T-cell (primary cell): ENCODE measurements at places on chromosomes 12 and 14.

DNA sequence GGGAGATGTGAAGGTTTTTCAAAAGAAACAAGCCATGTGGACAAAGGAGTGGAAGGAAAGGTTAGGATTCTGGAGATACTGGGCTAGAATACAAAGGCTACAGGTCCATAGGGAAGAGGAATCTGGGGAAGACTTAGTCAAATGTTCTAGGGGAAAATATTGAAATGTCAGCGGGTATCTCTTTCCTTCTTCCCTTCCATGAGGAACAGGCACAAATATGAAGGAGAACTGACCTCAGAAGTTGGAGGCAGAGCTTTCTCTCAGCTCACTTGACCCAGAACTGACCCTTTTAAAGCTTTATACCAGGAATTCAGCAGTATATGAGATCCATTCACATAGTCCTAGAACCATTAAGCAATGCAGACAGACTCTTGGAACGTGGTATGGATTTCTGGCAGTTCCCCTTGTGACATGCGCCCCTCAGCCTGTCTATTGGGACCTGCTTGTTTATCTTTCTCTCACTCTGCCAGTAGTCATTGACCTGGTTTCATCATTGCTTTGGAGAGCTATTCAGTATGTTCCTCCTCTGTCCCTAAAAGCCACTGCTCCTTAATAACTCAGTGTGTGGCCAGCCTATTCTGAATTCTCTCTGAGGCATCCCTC is 43.0 kb upstream of the GSG1 start:
- no peaks in the 10 kb centered on the region for H3K36me3 ChIP-seq
- no peaks in the 10 kb centered on the region for H3K27me3 ChIP-seq
- peaks cover 15% of the 10 kb centered on the region for H3K4me1 ChIP-seq
- no peak overlapping the region for H3K4me3 ChIP-seq
- no peak overlapping the region for H3K27ac ChIP-seq
- no peak for DNase-seq

DNA sequence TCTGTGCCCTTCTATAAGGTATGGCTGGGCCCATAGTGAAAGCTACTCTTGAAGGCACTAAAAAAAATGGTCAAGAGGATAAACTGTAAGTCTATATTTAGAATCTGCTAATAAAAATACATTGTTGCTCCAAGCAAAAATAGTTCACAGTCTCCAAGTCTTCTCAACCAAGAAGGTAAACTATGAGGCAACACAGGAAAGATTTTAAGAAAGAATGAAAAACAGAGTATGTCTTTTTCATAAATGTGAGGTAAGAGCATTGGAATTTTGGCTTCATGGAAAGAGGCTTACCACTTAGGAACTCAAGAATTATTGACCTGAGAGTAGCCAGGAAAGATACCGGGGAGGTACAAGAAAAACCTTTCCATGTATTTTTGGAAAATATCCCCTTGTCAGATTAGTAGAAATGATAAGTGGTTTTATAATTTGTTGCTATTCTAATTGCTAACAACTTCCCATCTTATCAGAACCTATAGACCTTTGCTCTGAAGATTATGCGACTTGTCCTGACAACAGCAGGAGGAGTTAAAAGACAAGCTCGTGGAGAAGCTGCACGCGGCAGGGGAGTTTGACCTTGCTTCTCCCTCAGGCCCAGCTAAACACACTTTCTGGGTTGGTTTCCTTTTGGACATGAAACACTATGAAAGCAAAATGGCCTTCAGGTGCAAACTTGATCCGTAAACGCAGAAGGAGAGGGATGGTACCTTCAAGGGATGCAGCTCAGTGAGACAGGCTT is 238.1 kb downstream of the FOXN3 start:
- no peak overlapping the region for H3K27ac ChIP-seq
- peaks cover 23% of the 10 kb centered on the region for H3K36me3 ChIP-seq
- H3K27me3 ChIP-seq: no peaks in the 10 kb centered on the region
- peaks cover 6% of the 10 kb centered on the region for H3K4me1 ChIP-seq

DNA sequence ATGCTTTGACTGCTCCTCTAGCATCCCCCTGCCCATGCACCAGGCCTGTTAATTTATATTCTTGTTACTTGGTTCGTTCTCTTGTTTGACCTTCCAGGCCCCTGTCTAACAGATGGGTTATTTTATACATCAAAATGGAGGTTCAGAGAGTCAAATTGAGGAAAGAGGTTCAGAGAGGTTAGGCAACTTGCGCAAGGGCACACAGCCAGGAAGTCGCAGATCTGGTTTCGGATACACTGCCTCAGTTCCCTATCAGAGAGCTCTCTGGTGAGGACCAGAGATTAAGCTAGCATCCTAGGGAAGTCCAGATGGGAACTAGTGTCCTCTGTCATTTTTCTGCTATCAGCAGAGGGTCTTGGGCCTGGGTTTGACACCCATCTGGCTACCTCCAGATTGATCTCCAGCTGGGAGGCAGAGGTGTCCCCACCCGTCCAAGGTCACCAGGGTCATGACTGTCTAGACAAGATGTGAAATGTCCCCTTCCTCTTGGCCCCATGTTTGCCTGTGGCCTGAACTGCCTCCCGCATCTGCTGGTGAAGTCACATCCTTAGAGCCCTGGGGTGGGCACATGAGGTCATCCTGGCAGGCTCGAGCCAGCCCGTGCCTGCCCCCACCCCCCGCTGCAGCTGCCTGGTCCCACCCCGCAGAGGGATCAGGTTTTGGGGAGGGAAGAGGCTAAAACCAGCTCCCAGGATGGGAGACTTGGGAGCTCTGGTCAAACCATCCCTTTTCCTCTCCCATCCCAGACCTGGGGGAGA is 84.3 kb upstream of the NCOR2 start:
- no peak overlapping the region for H3K4me3 ChIP-seq
- no peaks in the 10 kb centered on the region for H3K36me3 ChIP-seq
- DNase-seq: no peak
- H3K27ac ChIP-seq: no peak overlapping the region

GRCh38 chr12:113981876-113982275 is 15.8 kb upstream of the RBM19 start:
- H3K36me3 ChIP-seq: no peaks in the 10 kb centered on the region
- no peak overlapping the region for H3K4me3 ChIP-seq
- peaks cover 37% of the 10 kb centered on the region for H3K27me3 ChIP-seq
- H3K4me1 ChIP-seq: no peaks in the 10 kb centered on the region
- no peak for DNase-seq
- H3K27ac ChIP-seq: no peak overlapping the region

DNA sequence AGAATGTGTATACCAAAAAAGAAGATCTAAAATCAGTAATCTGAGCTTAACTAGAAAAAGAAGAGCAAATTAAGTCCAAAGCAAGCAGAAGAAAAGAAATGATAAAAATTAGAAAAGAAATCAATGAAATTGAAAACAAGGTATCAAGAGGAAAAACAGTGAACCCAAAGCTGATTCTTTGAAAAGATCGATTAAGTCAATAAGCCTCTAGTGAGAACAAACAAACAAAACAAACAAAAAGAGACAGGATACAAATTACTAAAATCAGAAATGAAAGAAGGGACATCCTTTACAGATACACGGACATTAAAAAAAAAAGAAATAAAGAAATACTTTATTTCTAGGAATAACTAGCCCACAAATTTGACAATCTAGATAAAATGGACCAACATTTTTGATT is 12.9 kb upstream of the GALNT8 start:
- no peak overlapping the region for H3K27ac ChIP-seq
- no peaks in the 10 kb centered on the region for H3K4me1 ChIP-seq
- DNase-seq: no peak
- no peak overlapping the region for H3K4me3 ChIP-seq
- no peaks in the 10 kb centered on the region for H3K27me3 ChIP-seq

DNA sequence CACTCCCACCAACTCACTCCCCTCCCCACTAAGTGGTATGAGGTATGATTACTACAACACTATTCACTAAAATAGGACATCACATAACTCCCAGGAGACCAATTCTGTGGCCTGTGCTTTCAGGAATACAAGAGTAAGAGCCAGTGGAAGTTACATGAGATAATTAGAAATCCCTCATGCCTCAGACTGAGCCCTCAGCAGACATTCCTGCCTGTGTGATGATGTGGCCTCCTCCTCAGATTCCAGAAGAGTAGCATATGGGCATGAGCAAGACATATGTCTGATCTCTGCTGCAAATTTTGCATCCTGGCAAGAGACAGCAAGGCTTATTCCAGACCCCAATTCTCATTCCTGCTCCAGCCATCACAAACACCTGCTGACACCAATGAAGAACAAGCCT is 46.0 kb upstream of the BMP4 start:
- no peak overlapping the region for H3K27ac ChIP-seq
- no peak overlapping the region for H3K4me3 ChIP-seq
- no peaks in the 10 kb centered on the region for H3K27me3 ChIP-seq
- H3K36me3 ChIP-seq: no peaks in the 10 kb centered on the region
- DNase-seq: no peak

DNA sequence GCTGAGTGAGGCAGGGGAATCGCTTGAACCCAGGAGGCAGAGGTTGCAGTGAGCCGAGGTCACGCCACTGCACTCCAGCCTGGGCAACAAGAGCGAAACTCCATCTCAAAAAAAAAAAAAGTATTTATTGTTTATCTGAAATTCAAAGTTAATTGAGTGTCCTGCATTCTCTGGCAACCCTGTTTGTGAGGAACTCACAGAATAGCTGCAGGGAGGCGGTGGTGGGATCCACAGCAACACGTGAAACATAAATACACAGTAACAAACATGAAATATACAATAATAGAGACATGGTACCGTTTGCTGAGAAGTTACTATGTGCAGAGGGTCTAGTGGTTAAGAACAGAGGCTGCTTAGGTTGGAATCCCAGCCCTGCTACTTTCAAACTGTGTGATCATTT is 43.7 kb upstream of the RFLNA start:
- H3K27me3 ChIP-seq: no peaks in the 10 kb centered on the region
- H3K4me1 ChIP-seq: no peaks in the 10 kb centered on the region
- H3K27ac ChIP-seq: no peak overlapping the region

DNA sequence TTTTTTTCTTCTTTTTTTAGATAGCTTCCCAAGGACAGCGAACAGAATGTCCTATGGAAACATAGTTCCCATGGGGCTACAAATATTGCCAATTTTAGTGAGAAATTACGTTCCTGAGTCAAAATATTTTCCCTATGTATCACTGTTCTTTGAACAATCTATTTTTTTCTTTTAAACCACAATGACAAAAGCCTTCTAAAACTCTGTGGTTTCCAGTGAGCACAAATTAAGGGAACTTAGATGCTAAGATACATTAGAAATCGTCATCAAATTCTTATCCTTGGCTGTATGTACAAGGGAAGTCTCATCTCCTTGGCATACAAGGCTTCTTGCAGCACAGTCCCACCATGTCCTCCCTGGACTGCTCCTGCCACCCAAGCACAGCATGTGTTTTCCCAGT is 17.9 kb downstream of the CPM start:
- H3K27me3 ChIP-seq: no peaks in the 10 kb centered on the region
- H3K4me3 ChIP-seq: no peak overlapping the region
- no peaks in the 10 kb centered on the region for H3K36me3 ChIP-seq
- DNase-seq: no peak
- no peak overlapping the region for H3K27ac ChIP-seq
